Glutamatergic neuron (in vitro differentiated cells): ENCODE measurements at places on chromosomes 11 and 22. TPM values are rescaled to one million over a fixed set of nuclear protein-coding genes. Genes with fewer than 3 reads are reported as not detected.

DNA sequence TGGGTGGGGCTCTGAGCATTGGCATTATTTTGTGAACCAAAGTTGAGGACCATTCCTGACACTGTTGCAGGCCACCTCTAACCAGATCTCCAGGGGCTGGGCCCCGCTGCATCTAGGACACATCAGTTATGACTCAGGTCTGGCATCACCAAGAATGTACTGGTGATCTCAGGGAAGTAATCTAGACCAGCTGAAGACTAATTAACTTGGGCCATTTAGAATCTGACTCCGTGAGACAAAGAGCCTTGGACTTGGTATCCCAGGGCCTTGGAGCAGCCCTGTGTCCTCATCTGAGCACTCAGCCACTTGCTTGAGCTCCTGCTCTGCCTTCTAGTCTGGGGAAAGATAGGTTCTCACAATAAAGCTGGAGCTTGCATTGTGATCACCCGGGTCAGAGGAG is 200.6 kb downstream of the KIRREL3 start:
- no peak overlapping the region for H3K27ac ChIP-seq
- peaks cover 23% of the 10 kb centered on the region for H3K4me1 ChIP-seq
- no peak for DNase-seq
- H3K4me3 ChIP-seq: no peak overlapping the region
- H3K36me3 ChIP-seq: peaks cover 6% of the 10 kb centered on the region

DNA sequence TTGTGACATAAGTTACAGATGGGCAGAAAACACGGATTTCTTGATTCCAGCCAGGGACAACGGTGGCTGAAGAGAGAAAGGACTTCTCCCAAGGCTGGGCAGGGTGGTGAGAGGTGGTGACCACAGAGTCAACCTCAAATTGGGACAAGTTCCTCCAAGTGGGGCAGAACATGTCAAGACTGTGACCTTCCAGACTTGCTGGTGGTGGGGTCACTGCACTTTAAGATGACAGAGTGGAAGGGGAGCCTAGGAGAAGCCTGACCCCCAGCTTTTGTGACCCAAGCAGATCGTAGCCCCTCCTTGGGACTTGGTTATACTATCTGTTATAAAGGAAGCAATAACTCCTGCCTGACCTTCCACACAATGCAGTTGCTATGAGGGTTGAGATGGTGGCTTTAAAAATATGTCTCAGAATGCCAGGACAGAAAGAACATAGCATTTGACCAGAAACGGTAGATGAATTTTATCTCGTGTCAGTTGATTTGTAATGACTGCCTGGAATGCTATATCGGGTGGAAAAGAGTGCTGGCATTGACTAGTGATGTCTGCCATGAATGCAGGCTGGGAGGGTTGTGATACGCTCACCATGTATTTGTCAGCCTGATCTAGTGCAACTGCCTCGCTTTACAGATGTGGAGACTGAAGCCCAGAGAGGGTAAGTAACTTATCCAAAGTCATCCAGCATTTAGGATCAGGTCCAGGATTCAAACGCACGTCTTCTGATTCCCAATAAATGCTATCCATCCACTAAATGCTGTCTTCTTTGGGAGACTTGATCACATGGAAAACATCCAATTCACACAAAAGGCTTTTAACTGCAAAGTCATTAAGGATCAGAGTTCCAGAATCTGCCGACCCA is 18.3 kb downstream of the TST start:
- peaks cover 4% of the 10 kb centered on the region for H3K27me3 ChIP-seq
- H3K4me1 ChIP-seq: no peaks in the 10 kb centered on the region
- no peaks in the 10 kb centered on the region for H3K36me3 ChIP-seq
- H3K27ac ChIP-seq: no peak overlapping the region

- H3K36me3 ChIP-seq: peaks cover 10% of the 10 kb centered on the region
- H3K27ac ChIP-seq: no peak overlapping the region
- no peak for DNase-seq
- peaks cover 4% of the 10 kb centered on the region for H3K4me1 ChIP-seq
Measured at GRCh38 chr11:94809251-94809650, 41.1 kb downstream of the AMOTL1 start.

Gene PNPLA5
- not detected for total RNA-seq

DNA sequence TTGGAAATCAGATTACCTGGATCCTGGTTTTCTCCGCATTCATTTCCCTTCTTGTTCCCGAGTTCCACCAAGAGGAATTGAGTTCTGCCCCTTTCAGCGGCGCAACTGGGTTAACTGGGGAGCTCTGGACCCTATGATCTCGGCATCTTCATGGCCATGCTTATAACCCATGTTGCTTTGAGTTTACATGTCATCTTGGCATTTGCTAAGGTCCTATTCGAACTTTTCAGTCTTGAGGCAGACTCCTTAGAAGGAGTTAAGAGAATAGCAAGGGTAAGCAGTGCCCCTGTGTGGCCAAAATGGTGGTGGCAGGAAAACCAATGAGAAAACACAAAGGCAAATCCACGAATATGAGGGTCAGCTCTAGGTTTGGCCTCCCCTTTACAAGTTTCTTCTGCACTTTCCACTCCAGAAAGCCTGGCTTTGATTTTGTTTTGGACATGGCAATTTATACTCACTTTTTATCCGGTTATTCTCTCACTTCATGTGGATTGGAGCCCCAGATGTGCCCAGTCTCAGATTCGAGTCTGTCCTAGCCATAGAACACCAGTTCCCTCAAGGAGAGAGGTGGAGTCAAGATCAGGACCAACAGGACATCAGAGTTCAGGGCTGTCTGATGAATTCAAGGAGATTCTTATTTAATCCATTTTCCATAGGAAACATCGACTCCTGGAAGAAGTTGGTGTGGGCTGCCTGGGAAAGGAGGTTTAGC is 55.3 kb upstream of the FBXO3 start:
- H3K36me3 ChIP-seq: no peaks in the 10 kb centered on the region
- peak; percentile 70 for DNase-seq
- H3K27ac ChIP-seq: no peak overlapping the region
- no peaks in the 10 kb centered on the region for H3K4me1 ChIP-seq
- peaks cover 9% of the 10 kb centered on the region for H3K27me3 ChIP-seq
- H3K4me3 ChIP-seq: peak overlapping the region; percentile 94

Gene TSKU
- total RNA-seq: 29.2 TPM

Gene PPP6R2
- total RNA-seq: 122 TPM

DNA sequence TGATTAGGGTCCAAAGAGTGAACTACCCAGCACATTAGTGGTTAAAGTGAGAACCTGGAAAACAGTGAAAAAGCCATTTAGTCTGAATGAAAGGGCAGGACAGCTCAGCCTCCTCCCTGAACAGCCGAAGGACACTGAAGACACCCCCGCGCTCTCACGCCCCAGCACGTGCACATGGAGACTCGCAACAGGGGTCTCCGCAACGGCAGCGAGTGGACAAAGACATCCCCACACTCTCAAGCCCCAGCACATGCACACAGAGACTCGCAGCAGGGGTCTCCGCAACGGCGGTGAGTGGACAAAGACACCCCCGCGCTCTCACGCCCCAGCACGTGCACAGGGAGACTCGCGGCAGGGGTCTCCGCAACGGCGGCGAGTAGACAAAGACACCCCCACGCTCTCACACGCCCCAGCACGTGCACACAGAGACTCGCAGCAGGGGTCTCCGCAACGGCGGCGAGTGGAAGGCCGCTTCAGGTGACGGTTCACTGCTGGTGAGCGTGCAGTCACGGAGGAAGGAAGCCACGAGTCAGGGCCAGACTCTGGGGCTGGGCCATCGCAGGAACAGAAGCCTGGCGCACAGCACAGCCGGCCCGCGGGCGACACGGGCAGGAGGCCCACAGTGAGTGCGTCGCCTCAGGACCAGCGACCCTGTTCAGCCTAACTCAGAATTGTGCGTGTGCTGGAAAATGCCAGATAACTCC is 43.6 kb downstream of the BRD1 start:
- peaks cover 14% of the 10 kb centered on the region for H3K4me1 ChIP-seq
- DNase-seq: no peak
- H3K27ac ChIP-seq: no peak overlapping the region
- H3K27me3 ChIP-seq: peaks cover 3% of the 10 kb centered on the region
- H3K4me3 ChIP-seq: no peak overlapping the region
- H3K36me3 ChIP-seq: peaks cover 4% of the 10 kb centered on the region

- no peaks in the 10 kb centered on the region for H3K36me3 ChIP-seq
- H3K4me1 ChIP-seq: no peaks in the 10 kb centered on the region
- H3K4me3 ChIP-seq: no peak overlapping the region
- H3K27me3 ChIP-seq: no peaks in the 10 kb centered on the region
Measured at GRCh38 chr11:106706355-106706754, 311.9 kb downstream of the GUCY1A2 start.

GRCh38 chr22:23113067-23113846 is 28.5 kb downstream of the RSPH14 start:
- H3K27me3 ChIP-seq: peaks cover 14% of the 10 kb centered on the region
- peak; percentile 69 for DNase-seq
- H3K4me1 ChIP-seq: peaks cover 30% of the 10 kb centered on the region
- H3K4me3 ChIP-seq: peak overlapping the region; percentile 71

GRCh38 chr11:75525433-75526191 is at the start of gene GDPD5:
Gene GDPD5, minus strand, starts transcription at chr11:75525941. Its CDS starts 48,206 bp downstream, at chr11:75477735.
- peak; percentile 85 for DNase-seq
- H3K4me3 ChIP-seq: peak within 1 kb of the TSS; percentile 90
- no peaks in the 10 kb centered on the region for H3K36me3 ChIP-seq
- H3K27me3 ChIP-seq: peaks cover 21% of the 10 kb centered on the region

Gene SMTNL1
- not detected for total RNA-seq

Gene IMMP1L
- 34.3 TPM for total RNA-seq
